ENCODE measurements at places on chromosomes 6 and 20.
A peak's percentile ranks its signal among the peaks of the same experiment; 100 is the strongest.

GRCh38 chr20:22626496-22626895, 42.1 kb upstream of the FOXA2 start:
- no peak for DNase-seq

DNA sequence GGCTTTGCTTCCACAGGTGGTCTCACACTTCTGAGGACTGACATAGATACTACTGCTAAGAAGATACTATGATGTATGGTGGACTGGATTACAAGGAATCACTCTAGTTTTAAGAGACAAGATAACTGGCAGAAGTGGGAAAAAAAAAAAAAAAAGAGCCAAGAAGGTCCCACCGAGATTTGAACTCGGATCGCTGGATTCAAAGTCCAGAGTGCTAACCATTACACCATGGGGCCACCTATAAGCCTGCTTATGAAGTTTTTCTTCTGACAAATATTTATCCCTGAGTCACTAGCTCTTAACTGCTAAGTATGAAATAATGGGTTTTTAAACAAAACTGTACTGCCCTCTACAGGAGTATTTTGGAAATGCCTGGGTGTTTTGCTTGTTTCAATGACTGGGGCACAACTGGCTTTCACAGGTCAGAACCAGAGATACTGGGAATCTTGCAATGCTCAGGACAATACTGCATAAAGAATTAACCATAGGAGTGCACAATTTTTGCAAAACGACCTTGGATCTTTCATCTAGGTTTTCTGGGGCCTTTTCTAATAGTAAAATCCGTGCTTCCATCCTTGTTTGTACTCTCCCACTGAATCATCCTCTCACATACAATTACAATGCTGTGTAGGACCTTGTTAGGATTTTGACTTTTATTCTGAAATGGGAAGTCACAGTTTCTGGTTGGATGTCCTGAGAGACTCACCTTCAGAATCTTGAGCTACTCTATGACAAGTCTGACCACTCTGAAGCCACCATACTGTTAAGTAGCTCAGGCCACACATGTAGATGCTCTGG, 116.3 kb downstream of the OR2B2 start:
- peak; percentile 91 for DNase-seq

DNA sequence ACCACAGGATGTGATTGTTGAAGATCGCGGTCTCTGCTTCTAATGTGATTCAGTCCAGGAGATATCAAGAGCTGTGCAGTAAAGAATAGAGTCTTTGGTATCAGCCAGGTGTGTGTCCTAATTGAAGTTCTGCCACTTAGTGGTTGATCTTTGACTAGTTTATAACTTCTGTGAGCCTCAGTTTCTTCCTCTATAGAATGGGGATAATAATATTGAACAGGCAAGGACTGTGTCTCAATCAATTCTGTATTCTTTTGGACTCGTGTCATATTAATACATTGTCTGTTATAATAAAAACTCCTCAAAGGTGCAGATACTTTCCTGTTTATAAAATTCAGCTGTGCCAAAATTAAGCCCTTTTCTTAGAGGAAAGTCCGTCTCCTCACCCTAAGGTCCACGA, 23.1 kb upstream of the NCOA6 start:
- DNase-seq, result no peak

GRCh38 chr20:755941-756340, 12.4 kb downstream of the SLC52A3 start:
- DNase-seq, result no peak

GRCh38 chr6:43699564-43700186, 12.1 kb upstream of the MRPS18A start:
- DNase-seq, result no peak

DNA sequence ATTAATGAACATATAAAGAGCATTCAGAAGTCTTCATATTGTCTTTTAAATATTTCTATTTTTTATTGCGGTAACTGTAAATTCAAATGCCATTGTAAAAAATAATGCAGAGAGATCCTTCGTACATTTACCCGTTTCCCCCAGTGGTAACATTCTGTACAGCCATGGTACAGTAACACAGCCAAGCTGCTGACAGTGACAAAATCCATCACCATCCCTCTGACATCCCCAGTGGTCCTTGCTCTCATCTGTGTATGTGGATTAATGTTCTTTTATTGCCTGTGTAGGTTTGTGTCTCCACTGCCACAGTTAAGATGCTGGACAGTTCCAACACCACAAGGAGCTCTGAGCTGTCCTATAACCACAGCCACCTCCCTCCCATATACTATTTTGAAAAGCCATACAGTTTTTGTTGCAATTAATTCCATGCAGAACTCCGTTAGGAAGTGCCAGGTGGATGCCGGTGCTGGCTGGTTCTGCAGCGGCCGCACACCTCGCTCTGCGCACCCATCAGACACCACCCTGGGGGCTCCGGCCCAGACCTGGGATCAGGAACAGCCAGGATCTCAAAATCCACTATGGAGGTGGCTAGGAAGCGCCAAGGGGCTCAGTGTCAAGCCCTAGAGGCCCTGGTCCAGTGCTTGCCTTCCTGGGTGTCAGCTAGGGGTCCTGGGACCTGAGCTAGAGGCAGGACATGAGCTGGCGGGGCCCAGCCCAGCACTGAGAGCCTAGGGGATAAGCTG, 93.1 kb upstream of the PMEPA1 start:
- no peak for DNase-seq

- no peak for DNase-seq
Measured at GRCh38 chr20:59723108-59723500, 118.8 kb downstream of the PHACTR3 start.

- no peak for DNase-seq
Measured at GRCh38 chr6:12116978-12117377, 104.9 kb downstream of the HIVEP1 start.

DNA sequence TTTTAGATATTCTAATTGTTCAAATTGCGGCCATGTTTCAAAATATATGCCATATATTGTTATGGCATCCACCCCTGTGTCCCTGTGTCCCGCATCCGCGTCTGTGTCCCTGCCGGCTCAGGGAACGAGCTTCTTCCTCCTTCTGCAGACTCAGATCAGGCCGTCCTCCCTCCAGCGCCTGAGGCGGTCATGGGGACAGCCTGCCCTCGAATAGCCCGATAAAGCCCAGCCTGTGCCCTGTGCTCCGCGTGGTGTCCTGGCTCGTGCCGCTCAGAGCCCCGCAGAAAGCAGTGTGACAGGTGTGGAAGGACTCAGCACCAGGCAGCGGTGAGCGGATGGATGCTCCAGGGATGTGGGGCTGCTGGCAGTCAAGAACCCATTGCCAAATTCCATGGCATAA, 663.4 kb upstream of the DEFB115 start:
- DNase-seq, result no peak

DNA sequence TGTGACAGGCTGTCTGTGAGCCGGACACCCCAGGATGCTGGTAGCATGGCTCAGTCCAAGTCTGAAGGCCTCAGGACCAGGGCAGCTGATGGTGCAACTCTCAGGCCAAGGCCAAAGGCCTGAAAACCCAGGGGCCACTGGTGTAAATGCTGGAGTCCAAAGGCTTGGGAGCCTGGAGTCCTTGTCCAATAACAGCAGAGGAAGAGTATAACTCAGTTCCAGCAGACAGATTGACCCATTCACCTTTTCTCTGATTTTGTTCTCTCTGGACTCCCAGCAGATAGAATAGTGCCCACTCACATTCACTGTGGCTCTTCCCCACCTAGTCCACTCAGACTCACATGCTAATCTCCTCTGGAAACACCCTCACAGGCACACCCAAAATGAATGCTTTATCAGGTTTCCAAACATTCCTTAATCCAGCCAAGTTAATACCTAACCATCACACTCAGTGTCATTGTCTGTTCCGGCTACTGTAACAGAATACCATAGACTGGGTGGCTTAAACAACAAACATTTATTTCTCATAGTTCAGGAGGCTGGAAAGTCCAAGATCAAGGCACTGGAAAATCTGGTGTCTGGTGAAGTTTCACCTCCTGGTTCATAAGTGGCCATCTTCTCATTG, 5.0 kb upstream of the TRAF3IP2 start:
- no peak for DNase-seq

DNA sequence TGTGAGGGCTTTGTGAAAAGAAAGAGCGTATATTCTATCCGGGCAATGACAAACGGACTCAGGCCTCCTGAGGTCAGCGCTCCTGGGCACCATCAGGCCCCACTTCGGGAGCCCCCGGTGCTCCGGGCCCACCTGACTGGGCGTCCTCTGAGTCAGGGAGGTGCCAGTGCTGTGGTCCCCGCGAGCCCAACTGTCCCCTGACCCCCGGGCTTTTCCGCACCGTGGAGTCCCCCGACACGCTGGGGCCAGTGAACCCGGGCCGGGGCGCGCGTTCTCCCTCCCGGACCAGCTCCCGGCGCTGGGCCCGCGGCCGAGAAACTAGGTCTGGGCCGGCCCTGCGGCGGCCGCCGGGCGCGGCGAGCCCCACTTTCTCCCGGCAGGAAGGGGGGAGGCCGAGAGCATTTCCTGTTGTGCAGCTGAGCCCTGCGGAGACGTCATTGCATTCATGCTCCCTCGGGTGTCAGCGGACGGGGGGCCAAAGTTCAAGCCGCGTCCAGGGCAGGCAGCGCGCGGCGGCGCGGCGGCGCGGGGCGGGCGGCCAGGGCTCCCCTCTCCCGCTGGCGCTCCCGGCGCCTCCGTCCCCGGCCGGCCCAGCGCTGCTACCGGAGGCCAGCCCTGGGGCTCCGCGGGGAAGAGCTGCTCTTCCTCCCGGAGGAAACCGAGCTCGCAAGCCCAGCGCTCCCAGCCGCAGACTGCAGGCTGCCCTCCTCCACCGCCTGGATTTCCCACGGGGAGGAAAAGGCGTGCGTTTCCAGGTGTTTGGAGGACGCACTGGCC, 18.3 kb downstream of the HIVEP2 start:
- peak; percentile 90 for DNase-seq

GRCh38 chr20:61909028-61909427, 156.7 kb downstream of the TAF4 start:
- DNase-seq, result no peak

DNA sequence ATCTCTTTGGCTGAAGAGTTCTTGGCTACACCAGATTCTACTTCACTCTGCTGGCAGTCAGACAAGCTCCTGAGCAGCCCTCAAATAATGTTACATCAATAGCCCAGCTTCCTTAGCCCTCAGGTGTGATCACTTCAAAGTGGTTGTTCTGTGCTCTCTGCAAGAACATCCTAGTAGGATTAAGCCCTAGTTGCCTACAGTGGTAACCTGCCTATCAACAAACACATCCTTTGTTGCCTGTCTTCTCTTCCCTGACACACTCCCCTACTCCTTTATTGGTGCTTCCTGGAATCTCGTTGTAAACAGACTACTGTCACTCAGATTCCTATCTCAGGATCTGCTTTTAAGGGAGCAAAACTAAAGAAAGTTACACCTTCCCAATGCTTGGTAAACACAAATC, 45.1 kb upstream of the TASP1 start:
- DNase-seq, result no peak

DNA sequence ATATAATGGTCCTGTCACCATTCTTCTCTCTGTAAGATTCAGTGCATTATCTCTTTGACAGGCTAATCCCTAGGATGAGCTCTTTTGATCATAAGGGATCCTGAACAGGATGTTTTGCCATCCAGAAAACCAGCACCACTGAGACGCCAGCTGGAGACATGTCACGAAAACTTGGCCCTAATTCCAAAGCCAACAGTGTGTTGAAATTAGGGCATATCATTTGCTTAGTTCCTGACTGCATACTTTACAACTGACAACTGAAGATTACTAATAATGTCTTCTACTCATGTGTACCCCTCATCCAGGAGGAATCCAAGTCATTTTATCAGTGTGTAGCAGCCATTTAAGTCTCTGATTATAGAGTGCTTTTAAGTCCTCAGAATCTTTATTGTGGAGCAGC, 243.6 kb downstream of the KCNQ5 start:
- no peak for DNase-seq

- no peak for DNase-seq
Measured at GRCh38 chr6:14903176-14904038, 342.5 kb upstream of the JARID2 start.

GRCh38 chr6:139920027-139920775, 545.8 kb upstream of the CITED2 start:
- DNase-seq, result no peak

- no peak for DNase-seq
Measured at GRCh38 chr6:147003186-147003585, 201.0 kb upstream of the STXBP5 start.

- no peak for DNase-seq
Measured at GRCh38 chr6:67896476-67896875, 738.6 kb upstream of the ADGRB3 start.

DNA sequence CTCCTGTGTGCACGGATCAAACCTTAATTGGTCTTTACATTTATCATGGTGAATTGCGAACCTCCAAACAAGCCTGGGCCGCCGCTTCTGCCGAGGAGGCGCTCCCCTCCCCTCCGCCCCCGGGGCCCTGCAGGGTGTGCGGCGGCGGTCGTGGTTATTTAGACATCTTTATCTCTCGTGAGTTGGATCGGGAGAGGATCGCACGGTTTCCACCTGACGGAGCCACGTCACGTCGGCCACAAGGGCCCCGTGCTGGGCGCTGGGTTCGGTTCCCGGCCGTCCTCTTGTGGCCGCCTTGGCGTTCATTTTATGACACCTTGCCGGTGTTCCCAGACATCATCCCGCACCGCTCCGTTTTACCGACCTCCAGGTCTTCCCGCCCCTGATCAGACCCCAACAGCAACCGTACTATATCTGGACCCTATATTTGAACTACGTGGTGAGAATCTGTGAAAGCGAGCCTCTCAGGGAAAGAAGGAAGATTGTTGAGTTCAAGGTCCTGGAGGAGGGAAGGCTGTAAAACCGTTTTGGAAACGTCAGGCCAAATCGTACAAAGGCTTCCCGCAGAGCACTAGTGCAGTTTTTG, 1.3 kb upstream of the CNR1 start:
- DNase-seq, result no peak

- DNase-seq, result no peak
Measured at GRCh38 chr6:39230654-39231035, 1.4 kb upstream of the KCNK5 start.

- DNase-seq, result no peak
Measured at GRCh38 chr20:56903421-56903820, 274.3 kb downstream of the TFAP2C start.

DNA sequence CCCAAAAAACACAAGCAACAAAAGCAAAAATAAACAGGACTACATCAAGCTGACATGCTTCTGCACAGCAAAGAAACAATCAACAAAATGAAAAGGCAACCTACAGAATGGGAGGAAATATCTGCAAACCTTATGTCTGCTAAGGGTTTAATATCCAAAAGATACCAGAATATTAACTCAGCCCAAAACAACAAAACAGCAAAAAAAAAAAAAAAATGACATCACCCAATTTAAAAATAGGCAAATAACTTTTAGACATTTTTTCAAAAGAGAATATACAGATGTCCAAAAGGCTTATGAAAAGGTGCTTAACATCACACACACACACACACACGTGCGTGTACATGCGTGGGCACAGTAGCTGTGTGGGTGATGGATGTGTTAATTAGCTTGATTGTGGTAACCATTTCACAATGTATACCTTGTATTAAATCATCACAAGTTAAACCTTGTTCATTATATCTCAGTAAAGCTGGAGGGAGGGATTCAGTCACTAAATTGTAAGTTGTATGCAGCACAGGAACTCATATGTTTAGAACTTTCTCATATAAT, 52.4 kb downstream of the QKI start:
- no peak for DNase-seq

GRCh38 chr6:11251553-11252360, 19.3 kb upstream of the NEDD9 start:
- DNase-seq, result no peak

GRCh38 chr6:158552796-158553138, 7.1 kb upstream of the TMEM181 start:
- DNase-seq, result no peak

- DNase-seq, result peak; percentile 41
Measured at GRCh38 chr6:109515781-109516409, 32.9 kb upstream of the ZBTB24 start.
